ENCODE measurements at places on chromosomes 1 and 21. TPM values are rescaled to one million over a fixed set of nuclear protein-coding genes. Genes with fewer than 3 reads are reported as not detected.

- no peak for DNase-seq
These were observed 41.7 kb downstream of the WDR4 start for GRCh38 chr21:42837421-42838211.

- DNase-seq = no peak
These were observed 1232.8 kb downstream of the NCAM2 start for GRCh38 chr21:22231013-22231412.

DNA sequence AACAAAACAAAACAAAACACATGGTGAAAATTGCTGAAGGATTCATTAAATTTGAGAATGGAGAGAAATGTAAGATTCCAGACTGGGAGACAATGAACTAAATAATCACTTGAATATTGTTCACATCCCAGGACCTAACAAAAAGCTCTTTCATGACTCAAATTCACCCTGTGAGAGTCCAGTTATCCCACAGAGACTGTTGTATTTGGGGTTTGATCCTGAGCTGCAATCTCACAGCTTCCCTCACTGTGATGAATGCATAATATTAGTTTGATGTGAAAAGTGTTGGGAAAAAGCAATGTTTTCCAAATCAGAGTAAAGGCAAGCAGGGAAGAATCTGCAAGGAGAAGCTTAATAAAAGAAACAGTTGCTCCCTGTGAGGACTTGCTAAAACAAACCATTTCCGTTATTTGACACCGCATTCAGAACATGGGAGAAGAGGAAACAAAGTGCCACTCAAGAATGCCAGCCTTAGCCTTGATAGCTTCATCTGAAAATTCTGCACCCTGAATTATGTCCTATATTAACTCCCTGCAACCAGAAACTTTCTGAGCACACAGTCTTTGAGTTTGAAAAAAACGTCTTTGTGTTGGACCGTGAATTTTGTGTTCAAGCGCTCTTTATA is 208.8 kb downstream of the DAB1 start:
- no peak for DNase-seq

DNA sequence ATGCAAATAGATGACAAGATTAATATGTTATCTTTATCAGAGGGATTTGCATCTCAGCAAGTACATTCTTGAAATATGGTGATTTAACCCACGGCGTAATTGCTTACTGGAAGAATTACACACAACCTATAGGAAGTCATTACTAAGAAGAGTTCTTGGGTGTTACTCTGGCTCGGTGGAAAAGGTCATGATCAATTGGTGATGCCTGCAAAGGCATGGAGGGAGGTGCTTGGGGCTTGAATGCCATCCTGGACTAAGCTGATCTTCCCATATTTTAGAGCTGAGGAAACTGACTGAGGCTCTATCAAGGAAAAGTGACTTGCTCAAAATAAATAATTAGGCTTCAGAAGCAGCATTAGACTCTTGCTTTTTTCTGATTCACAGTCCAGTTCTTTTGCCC is 137.5 kb upstream of the JUN start:
- no peak for DNase-seq

DNA sequence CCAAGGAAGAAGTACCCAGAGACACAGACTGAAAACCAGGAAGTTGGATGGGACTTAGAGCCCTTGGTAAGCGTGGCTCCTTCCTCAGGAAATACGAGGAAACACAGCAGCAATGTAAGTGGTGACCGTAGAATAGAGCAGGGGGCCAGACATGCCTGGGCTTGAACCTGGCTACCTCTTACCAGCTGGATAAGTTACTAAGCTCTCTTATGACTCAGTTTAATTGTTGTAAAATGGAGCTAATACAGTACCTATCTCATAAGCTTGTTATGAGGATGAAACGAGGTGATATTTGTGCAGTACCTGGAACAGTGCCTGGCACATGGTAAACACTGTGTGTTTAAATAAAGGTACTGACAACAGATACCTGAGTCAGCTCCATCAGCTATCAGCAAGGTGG is 19.2 kb downstream of the EBNA1BP2 start:
- no peak for DNase-seq

- DNase-seq = no peak
These were observed 109.8 kb downstream of the DUSP10 start for GRCh38 chr1:221632072-221632471.

DNA sequence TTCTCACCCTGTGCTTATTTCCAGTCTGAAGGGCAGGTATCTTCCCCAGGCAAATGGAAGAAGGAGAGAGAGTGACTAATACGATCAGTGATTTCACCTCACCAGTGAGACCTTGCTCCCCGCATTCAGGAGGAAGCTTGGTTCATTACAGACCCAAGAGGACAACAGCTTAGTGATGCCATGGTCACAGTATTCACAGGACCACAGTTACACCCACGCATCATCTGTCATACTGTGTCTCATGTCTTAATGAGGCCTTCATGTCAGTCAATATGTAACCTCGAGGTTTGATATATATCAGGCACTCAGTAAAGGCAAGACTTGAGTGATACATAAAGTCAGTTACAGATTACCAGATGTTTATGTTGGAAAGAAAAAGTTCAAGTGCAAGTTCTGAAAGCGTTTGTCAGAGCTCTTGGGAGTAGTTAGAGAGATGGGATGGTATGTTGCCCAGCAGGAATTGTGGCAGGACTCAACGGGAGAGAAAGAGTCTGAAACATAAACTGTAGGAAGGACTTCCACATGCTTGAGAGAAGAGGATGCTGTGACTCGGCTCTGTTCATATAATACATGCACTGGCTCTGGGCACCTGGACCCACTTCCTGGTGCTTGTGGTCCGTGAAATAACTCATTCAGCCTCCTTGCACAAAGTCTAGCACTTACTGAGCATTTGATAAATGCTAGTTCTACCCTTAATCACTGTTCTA is 33.3 kb downstream of the GNPAT start:
- DNase-seq = no peak

GRCh38 chr1:81505831-81506230 is 294.9 kb upstream of the ADGRL2 start:
- DNase-seq = no peak

GRCh38 chr1:57133686-57134085 is 167.9 kb upstream of the C8B start:
- no peak for DNase-seq

- no peak for DNase-seq
These were observed 81.7 kb upstream of the IPO9 start for GRCh38 chr1:201747261-201747660.

DNA sequence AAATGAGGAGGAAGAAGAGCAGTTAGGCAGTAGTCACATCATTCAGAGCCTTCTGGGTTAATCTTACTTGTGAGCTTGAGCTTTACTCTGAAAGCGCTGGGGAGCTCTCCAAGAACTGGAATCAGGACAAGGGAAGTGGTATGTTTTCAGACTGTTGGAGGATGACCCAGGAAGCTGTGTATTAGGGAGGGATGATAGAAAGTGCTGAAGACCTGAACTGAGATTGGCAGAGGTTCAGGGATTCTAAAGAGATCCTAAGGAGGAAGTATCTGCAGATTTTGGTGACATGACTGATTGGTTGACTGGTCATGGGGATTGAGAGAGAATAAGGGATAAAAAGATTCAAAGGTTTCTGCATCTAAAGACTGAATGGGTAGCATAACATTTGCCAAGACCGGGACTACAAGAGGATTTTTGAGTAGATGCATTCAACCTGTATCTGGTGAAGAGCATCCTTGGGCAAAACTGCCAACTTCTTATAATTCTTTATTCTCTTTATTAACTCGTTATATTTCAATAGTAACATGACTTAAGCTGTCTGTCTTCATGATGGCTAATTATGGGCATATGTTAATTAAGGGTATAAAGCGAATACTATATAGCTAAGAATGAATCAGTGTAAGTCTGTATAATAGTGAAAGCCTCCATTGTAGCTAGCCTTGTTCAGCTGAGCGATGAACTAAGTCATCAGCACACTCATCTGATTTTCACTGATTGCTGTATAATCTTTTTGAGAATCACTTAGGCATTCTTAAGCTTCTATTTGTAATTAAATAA is 41.8 kb downstream of the XCL1 start:
- no peak for DNase-seq

- DNase-seq = no peak
These were observed 73.1 kb upstream of the LRRN2 start for GRCh38 chr1:204758601-204759000.

- no peak for DNase-seq
These were observed 2.7 kb downstream of the ETV3L start for GRCh38 chr1:157096881-157097280.

GRCh38 chr1:231666220-231666936 is 39.8 kb downstream of the DISC1 start:
- DNase-seq = no peak

- DNase-seq = no peak
These were observed 11.2 kb upstream of the VSIG8 start for GRCh38 chr1:159873530-159874143.

- no peak for DNase-seq
These were observed 61.0 kb downstream of the MAST2 start for GRCh38 chr1:45864167-45865106.

DNA sequence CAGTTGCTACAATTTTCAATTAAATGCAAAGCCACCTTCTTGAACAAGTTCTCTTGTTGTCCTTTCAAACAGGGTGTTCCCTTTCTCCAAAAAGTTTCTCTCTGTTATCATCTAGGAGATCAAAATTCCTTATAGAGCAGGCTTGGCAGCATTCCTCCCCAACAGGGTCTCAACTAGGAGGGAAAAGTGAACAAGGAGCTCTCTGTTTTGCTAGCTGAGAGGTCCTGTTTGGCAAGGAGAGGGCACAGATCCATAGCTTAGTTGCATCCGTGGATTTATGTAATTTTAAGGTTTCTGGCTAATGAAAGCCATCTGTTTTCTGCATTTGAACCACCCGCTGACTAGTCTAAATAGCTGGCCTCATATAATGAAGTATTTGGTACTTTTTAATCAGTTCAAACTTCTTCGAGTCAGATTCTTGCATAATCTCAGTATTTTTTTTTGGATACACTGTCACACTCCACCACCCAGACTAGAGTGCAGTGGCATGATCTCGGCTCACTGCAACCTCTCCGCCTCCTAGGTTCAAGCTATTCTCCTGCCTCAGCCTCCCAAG is 54.0 kb downstream of the APP start:
- no peak for DNase-seq

GRCh38 chr1:40919475-40920011 is 57.4 kb upstream of the CITED4 start:
- DNase-seq = peak; percentile 70

- no peak for DNase-seq
These were observed 228.2 kb downstream of the DNM3 start for GRCh38 chr1:172069534-172069933.

GRCh38 chr1:35915693-35916092 is 15.2 kb upstream of the AGO3 start:
- no peak for DNase-seq

GRCh38 chr1:19454265-19455146 is 30.8 kb downstream of the CAPZB start:
- DNase-seq = no peak

- no peak for DNase-seq
These were observed 137.0 kb downstream of the PLPP3 start for GRCh38 chr1:56442290-56442877.

The ETNK2 gene
- total RNA-seq = 187 TPM

The TRIM45 gene
- 0.37 TPM for total RNA-seq

The KAZN gene
- total RNA-seq = 2.5 TPM

The TXNDC12 gene
- 30.6 TPM for total RNA-seq

The SLC26A9 gene
- not detected for total RNA-seq

The RGS5 gene
- 2.6 TPM for total RNA-seq

The CYP4X1 gene
- total RNA-seq = 1.2 TPM

The HMGB4 gene
- total RNA-seq = not detected

The HSD3B2 gene
- total RNA-seq = not detected

The EFNA1 gene
- 87.5 TPM for total RNA-seq

The IFI44L gene
- 1.4 TPM for total RNA-seq

The OR2T11 gene
- not detected for total RNA-seq

All from right lobe of liver (tissue), 6 donors.